ENCODE measurements at places on chromosomes 3 and 15. TPM values are rescaled to one million over a fixed set of nuclear protein-coding genes. Genes with fewer than 3 reads are reported as not detected.

DNA sequence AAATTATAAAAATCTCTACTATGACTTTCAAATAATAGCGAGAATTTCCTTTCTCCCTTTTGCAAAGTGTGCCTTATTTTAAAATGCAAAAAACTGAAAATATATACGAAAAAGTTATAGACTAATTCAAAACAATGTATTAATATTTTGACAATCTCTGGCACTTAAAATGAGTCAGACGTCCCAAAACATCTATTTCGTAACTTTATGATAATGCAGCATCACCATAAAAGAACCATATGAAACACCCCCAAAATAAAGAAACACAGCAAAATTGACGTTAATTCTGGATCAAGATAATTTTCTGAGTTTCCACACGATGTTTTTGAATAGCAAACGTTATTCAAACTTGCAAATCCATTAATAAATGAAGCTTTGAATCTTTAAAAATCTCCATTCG is 1.0 kb downstream of the COPS2 start:
- H3K27ac ChIP-seq = peak overlapping the region; percentile 99
- H3K4me1 ChIP-seq = peaks cover 40% of the 10 kb centered on the region
- no peak for DNase-seq
- peaks cover 1% of the 10 kb centered on the region for H3K27me3 ChIP-seq
- H3K4me3 ChIP-seq = peak overlapping the region; percentile 99
- H3K36me3 ChIP-seq = peaks cover 21% of the 10 kb centered on the region

DNA sequence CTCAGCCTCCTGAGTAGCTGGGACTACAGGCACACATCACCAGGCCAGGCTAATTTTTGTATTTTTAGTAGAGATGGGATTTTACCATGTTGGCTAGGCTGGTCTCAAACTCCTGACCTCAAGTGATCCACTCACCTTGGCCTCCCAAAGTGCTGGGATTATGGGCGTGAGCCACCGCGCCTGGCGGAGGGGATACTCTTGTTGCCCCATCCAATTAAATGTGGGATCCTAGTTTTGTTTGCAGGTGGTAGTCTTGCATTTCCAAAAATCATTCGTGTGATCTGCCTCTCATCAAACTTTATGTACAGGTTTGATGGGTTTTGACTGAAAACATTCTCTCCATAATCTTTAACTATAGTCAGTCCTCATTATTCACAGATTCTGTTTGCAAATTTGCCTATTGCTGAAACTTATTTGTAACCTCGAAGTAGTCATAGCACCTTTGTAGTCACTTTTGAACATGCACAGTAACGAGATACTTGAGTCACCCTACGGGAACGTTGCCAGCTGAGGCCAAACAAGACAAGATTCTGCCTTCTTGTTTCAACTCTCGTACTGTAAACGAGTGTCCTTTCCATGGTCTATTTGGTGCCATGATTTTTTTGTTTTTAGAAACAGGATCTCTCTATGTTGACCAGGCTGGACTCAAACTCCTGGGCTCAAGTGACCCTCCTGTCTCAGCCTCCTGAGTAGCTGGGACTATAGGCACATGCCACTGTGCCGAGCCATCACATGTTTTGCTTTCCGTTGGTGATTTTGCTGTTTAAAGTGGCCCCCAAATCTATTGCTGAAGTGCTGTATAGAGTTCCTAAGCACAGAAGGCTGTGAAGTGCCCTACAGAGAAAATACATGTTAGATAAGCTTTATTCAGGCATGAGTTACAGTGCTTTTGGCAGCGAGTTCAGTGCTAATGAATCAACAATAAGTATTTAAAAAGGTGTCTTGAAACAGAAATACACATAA is 8.1 kb upstream of the MAPK6 start:
- no peaks in the 10 kb centered on the region for H3K27me3 ChIP-seq
- DNase-seq = no peak
- H3K36me3 ChIP-seq = no peaks in the 10 kb centered on the region
- H3K27ac ChIP-seq = peak overlapping the region; percentile 40

DNA sequence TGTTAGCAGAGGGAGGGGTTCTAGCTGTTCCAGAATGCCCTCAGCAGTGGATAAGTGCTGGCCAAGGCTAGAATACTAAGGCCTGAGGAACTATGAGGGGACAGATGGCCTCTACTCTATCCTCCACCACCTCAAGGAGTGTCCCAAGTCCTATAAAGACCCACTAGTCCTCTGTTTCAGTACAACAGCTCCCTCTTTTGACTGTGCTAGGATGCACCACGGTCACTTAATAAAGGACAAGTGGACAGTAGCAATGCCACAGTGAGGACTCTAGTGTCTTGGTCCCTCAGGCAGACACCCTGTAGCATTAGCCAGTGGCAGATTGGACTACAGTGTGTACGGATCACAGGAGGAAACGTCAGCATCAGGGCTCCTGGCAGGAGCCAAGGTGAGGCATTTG is 171.8 kb upstream of the PROK2 start:
- no peak overlapping the region for H3K4me3 ChIP-seq
- H3K27me3 ChIP-seq = no peaks in the 10 kb centered on the region
- no peak overlapping the region for H3K27ac ChIP-seq

The TEX55 gene
- total RNA-seq = not detected

- H3K36me3 ChIP-seq = no peaks in the 10 kb centered on the region
- no peak overlapping the region for H3K27ac ChIP-seq
- no peaks in the 10 kb centered on the region for H3K27me3 ChIP-seq
- no peak overlapping the region for H3K4me3 ChIP-seq
- H3K4me1 ChIP-seq = no peaks in the 10 kb centered on the region
- no peak for DNase-seq
Observed at GRCh38 chr3:61828184-61828874, 267.0 kb downstream of the PTPRG start.

DNA sequence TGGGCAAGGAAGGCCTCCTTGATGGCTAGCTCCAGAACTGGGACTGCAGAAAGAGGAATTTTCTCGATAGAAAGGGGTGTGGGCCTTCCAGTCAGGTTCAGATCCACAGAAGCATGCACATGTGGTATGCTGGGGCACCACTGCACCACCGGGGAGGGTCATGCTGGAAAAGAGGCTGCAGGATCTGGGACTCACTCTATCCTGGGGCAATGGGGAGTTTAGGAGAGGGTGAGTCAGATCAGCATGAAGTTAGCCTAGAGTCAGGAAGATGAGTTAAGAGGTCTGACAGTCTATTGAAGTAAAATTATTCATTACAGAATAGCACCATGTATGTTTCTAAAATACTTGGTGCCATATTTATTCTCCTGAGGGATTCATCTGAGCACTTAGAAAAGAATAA is 130.2 kb upstream of the TOPAZ1 start:
- no peaks in the 10 kb centered on the region for H3K36me3 ChIP-seq
- no peaks in the 10 kb centered on the region for H3K4me1 ChIP-seq
- peaks cover 11% of the 10 kb centered on the region for H3K27me3 ChIP-seq
- DNase-seq = no peak

DNA sequence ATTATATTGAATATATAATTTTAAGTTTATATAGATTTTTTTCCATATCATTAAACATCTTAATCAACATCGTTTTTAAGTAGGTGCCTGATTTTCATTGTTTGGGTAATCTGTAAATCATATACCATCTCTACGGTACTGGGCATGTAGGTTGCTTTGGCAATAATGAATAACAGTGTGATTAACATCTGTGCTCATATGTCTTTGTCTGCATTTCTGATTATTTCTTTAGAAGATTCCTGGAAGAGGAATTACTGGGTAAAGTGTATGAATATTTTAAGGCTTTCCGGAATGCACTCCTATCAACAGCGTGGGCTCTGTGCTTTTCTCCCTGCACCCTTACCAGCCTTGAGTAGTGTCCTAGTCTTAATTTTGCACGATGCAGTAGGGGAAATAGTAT is 119.8 kb upstream of the LIPC start:
- no peak overlapping the region for H3K27ac ChIP-seq
- peaks cover 1% of the 10 kb centered on the region for H3K36me3 ChIP-seq
- H3K4me1 ChIP-seq = peaks cover 27% of the 10 kb centered on the region
- no peaks in the 10 kb centered on the region for H3K27me3 ChIP-seq

DNA sequence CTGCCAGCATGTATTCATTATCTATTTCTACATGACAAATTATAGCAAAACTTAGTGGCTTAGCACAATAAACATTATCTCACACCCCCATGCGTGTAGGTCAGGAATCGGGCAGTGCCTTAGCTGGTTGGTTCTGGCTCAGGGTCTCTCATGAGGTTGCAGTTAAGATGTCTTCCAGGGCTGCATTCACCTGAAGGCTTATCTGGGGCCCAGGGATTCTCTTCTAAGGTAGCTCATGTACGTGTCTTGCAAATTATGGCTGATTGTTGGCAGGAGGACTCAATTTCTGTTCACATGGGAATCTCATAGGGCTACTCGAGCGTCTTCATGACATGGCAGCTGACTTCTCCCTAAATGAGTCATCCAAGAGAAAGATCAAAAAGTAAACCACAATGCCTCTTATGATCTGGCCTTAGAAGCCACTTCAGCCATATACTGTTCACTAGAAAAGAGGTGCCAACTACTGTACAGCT is 42.9 kb upstream of the TSC22D2 start:
- peaks cover 2% of the 10 kb centered on the region for H3K27me3 ChIP-seq
- DNase-seq = peak; percentile 34
- no peak overlapping the region for H3K4me3 ChIP-seq
- no peaks in the 10 kb centered on the region for H3K36me3 ChIP-seq
- no peaks in the 10 kb centered on the region for H3K4me1 ChIP-seq
- H3K27ac ChIP-seq = no peak overlapping the region

The GOLGA8R gene
- total RNA-seq = 1.5 TPM

DNA sequence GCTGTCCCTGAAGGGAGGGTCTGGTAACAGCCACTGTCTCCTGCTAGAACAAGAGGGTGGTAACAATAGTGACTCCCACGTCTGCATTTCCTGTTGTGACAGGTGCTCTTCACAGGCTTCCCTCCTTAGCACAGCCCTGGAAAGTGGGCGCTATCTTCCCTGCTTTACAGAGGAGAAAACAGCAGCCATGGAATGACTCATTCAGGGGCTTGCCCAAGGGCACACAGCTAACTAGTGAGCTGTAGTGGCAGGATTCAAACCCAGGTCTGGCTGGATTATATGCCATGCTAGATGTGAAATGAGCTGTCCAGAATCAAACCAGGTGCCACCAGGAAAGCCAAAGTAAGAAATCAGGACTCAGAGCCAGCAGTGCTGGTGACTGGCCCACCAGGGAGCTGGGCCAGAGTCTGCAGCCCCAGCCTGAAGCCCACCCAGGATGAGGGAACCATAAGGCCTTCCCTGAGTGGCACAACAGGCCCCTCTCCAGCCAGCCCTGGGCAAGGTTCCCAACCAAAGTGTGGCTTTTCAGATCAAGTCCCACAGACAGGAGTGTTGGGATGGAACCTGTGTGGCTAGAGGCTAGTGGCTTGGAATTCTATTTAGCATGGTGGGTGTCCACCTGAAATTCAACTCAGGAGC is 102.4 kb downstream of the ETFA start:
- no peak overlapping the region for H3K4me3 ChIP-seq
- no peaks in the 10 kb centered on the region for H3K27me3 ChIP-seq
- H3K36me3 ChIP-seq = peaks cover 15% of the 10 kb centered on the region
- H3K27ac ChIP-seq = no peak overlapping the region

GRCh38 chr15:60399931-60400330 is 2.1 kb upstream of the ANXA2 start:
- H3K27me3 ChIP-seq = peaks cover 8% of the 10 kb centered on the region
- H3K36me3 ChIP-seq = peaks cover 18% of the 10 kb centered on the region
- no peak overlapping the region for H3K4me3 ChIP-seq
- H3K4me1 ChIP-seq = peaks cover 33% of the 10 kb centered on the region
- no peak for DNase-seq
- H3K27ac ChIP-seq = no peak overlapping the region

DNA sequence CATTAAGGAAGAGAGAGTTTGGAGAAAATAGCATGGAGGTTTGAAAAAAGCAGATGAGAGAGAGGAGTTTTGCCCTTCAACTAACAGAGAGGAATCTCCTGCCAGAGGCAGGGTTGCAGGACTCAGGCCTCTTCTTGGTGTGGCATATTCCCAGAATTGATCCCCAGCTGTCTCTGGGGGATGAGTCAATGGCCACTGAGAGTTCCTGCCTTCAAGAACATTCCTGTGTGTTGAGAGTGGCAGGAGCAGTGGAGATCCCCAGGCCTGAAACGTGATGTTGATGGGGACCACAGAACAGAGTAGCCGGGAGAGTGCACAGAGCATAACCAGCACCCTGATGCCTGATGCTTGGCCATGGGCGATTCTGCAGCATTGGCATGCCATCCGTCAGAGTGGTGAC is 348.4 kb upstream of the THBS1 start:
- H3K27ac ChIP-seq = no peak overlapping the region
- peaks cover 5% of the 10 kb centered on the region for H3K27me3 ChIP-seq
- peaks cover 2% of the 10 kb centered on the region for H3K4me1 ChIP-seq

DNA sequence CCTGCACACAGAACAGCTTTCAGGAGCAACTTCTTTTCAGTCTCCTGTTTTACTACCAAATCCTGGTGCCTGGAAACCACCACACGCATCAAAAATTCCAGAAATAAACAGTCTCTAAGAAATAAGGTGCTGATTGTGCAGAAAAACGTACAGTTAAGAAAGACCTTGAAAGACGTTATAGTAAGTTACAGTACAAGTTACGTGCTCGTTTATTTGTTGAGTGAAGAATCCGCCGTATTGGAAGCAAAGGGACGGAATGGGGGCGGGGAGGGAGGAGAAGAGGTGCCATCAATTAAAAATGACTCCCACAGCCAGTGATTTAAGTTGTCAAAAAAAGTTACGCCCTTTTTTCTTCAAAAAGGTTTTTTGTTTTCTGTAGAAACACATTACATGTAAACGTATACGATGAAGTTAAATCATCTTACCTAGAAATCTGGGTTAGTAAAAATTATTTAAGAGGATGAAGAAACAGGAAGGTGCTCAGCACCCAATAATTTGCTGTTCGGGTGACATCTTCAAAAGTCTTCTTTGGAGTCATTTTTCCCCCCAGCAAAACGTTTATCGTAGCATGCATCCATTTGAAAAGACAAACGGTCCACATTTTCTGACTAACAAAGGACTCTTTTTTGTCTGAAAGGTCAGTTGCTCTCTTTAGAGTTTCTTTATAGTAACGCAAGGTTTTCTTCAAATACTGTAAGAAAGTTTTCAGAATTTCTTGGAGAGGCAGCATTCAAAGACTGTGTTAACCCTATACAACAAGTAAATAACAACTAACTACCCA is 782 bp upstream of the UACA start:
- H3K36me3 ChIP-seq = no peaks in the 10 kb centered on the region
- no peak overlapping the region for H3K27ac ChIP-seq
- peak overlapping the region; percentile 74 for H3K4me3 ChIP-seq

DNA sequence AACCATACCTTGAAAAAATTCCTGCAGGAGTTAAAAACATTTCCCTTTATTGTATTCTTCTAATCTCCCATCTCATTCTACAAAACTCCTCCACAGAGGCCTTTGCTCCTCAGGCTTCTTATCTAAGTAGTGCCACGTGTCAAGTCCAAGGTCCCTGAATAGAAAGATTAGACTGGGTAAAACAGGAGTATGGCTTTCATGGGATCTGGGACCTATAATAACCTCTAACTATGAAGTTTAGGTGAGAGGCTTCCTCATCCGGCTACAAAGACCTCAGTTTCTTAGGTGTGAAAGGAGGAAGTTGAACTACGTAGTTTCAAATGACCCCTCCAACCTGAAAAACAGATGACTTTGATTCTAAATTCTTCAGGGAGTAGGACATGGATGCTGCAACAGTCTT is 20.0 kb downstream of the GPR15 start:
- H3K27ac ChIP-seq = peak overlapping the region; percentile 86
- peak; percentile 52 for DNase-seq
- H3K4me1 ChIP-seq = peaks cover 69% of the 10 kb centered on the region
- peaks cover 37% of the 10 kb centered on the region for H3K36me3 ChIP-seq

The PLCB2 gene
- total RNA-seq = 95.7 TPM

- peaks cover 10% of the 10 kb centered on the region for H3K4me1 ChIP-seq
- no peaks in the 10 kb centered on the region for H3K36me3 ChIP-seq
- peaks cover 7% of the 10 kb centered on the region for H3K27me3 ChIP-seq
- H3K27ac ChIP-seq = no peak overlapping the region
- DNase-seq = no peak
- H3K4me3 ChIP-seq = no peak overlapping the region
Observed at GRCh38 chr3:38458796-38459498, 5.3 kb downstream of the ACVR2B start.

The SLC27A2 gene
- total RNA-seq = 75.4 TPM

The CCDC54 gene
- total RNA-seq = not detected

All from activated CD4-positive, alpha-beta T cell treated with anti-CD3 and anti-CD28 coated beads, Interleukin-2, amount 10 ng/mL, durations not matched to agents 24 days and 14 days (primary cell).